T-helper 17 cell (primary cell): ENCODE measurements at places on chromosomes 4 and X.

- H3K27me3 ChIP-seq: no peaks in the 10 kb centered on the region
- no peak overlapping the region for H3K27ac ChIP-seq
- DNase-seq: no peak
- peaks cover 29% of the 10 kb centered on the region for H3K4me1 ChIP-seq
These were observed 80.1 kb downstream of the GALNT7 start for GRCh38 chr4:173248690-173249089.

GRCh38 chrX:12139934-12140611 is 1.8 kb downstream of the FRMPD4 start:
- DNase-seq: no peak
- H3K27me3 ChIP-seq: peaks cover 6% of the 10 kb centered on the region
- no peaks in the 10 kb centered on the region for H3K36me3 ChIP-seq
- H3K27ac ChIP-seq: no peak overlapping the region
- H3K4me3 ChIP-seq: no peak overlapping the region

GRCh38 chrX:23901805-23902204 is 5.9 kb downstream of the APOO start:
- H3K4me1 ChIP-seq: peaks cover 2% of the 10 kb centered on the region
- H3K27me3 ChIP-seq: no peaks in the 10 kb centered on the region
- H3K27ac ChIP-seq: no peak overlapping the region
- peak; percentile 14 for DNase-seq

- peaks cover 8% of the 10 kb centered on the region for H3K36me3 ChIP-seq
- no peaks in the 10 kb centered on the region for H3K27me3 ChIP-seq
- DNase-seq: no peak
- no peak overlapping the region for H3K27ac ChIP-seq
These were observed 61.4 kb downstream of the SHISA3 start for GRCh38 chr4:42458657-42459056.

DNA sequence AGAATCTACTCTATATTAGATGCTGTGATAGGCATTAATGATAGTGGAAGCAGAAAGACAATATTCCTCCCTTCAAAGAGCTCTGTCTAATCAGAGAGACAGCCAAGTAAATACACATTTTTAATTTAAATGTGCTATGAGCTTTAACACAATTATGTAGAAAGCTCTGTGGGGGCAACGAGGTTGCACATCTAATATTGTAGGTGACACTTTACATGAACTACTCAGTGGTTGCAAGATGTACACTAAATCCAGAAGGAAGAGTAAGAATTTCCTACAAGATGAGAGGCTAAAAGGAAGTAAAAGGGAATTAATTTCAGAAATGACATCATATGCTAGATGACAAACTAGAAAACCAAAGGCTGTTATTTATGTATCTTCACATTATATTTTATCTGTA is 120.9 kb downstream of the SPCS3 start:
- no peaks in the 10 kb centered on the region for H3K27me3 ChIP-seq
- DNase-seq: no peak
- no peaks in the 10 kb centered on the region for H3K36me3 ChIP-seq

GRCh38 chr4:2081540-2081939 is 22.4 kb downstream of the NAT8L start:
- no peak for DNase-seq
- H3K27ac ChIP-seq: no peak overlapping the region
- H3K4me3 ChIP-seq: no peak overlapping the region
- no peaks in the 10 kb centered on the region for H3K27me3 ChIP-seq
- H3K36me3 ChIP-seq: peaks cover 4% of the 10 kb centered on the region
- no peaks in the 10 kb centered on the region for H3K4me1 ChIP-seq
